Fibroblast of mammary gland (primary cell): ENCODE measurements at places on chromosomes 16 and 17.

DNA sequence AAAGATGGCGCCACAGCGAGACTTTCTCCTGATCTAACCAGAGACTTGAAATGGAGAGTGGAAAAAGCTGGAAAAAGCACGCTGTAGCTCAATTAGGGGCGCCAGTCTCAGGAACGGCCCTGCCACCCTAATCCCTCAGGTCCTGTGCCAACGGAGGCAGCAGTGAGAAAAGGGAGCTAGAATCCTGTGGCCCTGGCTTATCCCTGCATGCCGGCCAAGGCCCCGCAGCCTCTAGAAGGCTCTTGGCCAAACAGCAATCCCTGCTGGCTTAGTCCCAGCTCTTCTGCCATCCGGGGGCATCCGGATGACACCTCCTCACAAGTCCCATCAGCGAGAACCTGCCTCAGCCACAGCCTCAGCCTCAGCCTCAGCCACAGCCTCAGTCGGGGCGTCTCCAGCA, 69.8 kb downstream of the MRM3 start:
- DNase-seq, result no peak

DNA sequence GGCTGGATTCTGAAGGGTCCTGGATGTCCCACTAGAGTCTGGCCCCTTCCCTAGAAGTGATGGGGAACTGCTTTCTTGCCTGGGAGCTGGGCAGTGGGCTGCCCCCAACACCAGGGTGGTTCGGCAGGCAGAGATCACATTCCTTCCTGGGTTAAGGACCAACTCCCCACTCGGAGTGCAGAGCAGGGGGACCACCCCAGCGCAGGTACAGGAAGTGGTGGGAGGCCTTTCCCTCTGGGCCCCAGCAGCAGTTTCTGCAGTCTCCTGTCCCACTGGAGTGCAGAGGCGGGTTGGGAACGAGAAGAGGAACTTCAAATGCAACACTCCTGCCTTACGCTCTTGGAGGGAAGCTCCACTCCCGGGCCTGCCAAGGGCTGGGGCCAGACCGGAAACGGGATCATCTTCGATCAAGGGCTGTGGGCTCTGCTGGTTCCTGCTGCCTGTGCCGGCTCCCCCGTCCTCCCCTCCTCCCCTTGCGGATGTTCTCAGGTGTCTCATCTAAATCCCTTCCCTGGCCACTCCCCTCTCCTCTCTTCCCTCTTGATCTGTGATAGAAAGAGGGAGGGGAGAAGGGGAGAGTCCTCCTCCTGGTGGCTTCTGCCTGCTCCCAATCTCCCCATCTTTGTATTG, 9.0 kb upstream of the NGFR start:
- no peak for DNase-seq

DNA sequence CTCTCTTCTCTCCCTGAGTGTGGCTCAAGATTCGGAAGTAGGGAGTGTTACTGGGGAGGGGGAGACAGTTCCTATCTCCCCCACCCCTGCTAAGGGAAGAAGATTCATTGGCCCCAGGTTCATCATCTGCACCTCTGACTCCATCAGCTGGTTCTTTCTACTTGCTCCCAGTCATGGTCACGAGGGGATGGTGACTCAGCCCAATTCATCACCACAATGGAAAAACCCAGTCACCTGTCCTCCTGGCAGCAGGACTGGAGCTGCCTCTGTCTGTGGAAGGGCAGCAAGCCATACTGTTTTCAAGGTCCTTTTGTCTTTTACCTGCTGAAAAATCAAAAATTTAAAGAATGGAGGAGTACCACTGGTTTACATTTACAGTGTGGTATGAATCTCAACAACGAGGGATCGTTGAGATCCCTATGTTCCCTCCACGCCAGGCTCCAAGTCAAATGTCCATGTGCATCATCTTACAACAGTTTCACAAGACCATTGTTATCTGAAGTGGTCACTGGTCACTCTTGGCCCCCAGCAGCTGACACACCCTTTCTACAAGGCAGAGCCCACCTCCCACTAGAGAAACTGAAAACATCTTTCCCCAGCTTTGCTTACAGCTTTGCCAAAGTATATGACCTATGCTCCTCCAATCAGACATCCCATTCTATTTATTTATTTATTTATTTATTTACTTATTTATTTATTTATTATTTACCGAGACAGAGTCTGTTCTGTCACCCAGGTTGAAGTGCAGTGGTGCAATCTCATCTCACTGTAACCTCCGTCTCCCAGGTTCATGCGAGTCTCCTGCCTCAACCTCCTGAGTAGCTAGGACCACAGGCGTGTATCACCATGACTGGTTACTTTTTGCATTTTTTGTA, 40.4 kb upstream of the NDRG4 start:
- DNase-seq, result peak; percentile 75

DNA sequence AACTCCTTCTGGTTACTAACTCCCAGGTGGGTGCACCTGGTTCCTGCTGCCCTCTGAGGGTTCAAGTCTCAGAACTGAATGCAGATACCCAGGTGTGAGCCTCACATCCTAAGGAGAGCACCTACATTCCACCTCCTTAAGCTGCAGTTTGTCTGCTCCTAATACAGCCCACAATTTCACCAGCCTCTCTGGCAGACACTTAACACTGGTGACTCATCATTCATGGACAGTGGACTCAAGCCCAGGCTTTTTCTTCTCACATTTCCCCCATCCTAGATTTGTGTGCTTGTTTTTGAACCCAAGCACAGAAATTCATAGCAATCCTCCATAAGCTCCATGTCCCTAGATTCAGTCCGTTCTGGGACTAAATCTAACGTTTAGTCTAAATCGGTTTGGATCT, 7.0 kb upstream of the MAF start:
- peak; percentile 61 for DNase-seq

DNA sequence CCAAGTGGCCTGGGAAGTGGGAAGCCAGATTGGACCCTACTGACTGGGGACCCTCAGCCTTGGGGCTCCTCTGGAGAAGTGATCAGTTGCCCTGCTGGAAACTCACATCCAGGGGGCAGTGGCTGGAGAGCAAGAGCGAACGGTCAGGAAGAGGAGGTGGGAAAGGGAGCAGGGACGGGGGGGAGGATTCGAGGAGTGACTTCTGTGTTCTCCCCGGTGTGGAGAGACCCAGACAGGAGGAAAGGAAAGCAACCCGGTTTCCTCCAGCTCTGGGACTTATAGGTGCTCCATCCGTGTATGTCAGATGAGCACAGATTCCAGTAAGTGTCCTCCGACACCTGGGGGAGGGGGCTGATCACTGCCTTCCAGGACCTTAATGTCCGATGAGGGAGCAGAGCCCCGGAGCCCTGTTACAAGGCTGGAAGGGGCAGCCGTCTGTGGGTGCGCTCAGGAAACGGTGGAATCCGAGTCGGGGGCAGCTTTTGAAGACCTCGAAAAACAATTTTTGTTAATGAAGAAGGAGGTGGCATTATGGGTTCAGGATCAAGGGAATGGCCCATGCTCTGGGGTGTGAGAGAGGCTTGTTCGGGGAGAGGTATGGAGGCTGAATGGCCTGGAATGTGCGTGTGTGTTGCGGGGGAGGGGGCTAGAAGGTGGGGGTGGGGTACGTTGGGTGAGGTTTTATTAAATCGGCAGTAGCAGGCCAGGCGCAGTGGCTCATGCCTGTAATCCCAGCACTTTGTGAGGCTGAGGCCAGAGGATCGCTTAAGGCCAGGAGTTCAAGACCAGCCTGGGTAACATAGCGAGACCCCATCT, 34.8 kb upstream of the NDRG4 start:
- no peak for DNase-seq

DNA sequence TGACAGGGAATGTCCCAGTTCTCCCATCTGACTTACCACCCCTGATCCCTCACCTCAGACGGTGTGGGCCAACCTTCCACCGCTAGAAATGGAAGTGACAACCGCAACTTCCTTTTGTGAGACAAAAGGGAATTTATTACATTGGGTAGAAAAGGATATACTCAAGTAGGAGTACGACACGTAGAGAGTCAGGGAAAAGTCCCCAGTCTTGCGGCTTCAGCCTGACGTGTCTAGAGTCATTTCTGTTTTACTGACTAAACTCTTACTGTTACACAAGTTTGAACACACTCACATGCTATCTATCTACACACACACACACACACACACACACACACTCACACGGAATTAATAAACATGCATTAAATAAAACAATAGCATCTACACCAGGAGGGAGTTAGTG, 178.9 kb downstream of the COPRS start:
- no peak for DNase-seq

- no peak for DNase-seq
Measured at GRCh38 chr16:85225721-85226120, 113.4 kb upstream of the CIBAR2 start.

- DNase-seq, result no peak
Measured at GRCh38 chr17:13073018-13073417, 55.2 kb upstream of the ELAC2 start.
